ENCODE measurements at places on chromosomes 16 and 17.

DNA sequence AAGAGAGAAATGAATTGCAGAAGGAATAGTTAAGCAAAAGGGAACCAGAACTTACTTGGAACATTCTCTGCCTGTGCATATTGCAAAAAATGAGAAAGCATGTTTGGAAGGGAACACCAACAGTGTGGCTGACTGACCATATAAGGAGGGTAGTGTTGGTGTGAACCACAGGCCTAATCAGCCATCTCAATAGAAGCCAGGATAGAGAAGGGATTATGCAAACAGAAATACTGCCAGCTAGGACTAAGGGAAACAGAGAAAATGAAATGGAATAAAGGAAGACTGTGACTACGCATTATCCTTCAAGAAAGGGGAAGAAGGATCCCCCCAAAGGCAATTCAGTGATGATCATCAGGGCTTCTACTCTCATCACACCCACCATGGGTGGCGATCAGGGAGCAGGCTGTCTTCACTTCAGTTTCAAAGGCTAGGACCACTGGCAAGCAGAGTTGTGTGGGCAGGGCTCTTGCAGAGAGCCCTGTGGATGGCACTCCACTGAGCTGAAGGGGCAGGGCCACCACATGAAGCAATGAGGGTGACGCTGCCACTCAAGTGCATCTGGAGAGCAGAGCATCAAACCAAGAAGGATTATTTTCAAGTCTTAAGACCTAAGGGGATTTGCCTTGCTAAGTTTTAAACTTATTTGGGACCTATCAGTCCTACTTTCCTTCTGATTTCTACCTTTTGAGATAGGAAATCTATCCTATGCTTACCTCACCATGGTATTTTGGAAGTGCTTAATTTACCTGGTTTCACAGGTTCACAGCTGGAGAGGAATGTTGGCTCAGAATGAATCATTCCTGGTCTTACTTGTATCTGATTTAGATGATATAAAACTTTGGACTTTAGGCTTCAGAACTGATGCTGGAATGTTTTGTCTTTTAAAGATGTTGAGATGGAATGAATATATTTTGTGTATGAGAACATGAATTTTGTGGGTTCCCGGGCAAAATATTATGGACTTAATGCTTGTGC lies 140.5 kb downstream of the SSH2 start:
- no peak for DNase-seq

DNA sequence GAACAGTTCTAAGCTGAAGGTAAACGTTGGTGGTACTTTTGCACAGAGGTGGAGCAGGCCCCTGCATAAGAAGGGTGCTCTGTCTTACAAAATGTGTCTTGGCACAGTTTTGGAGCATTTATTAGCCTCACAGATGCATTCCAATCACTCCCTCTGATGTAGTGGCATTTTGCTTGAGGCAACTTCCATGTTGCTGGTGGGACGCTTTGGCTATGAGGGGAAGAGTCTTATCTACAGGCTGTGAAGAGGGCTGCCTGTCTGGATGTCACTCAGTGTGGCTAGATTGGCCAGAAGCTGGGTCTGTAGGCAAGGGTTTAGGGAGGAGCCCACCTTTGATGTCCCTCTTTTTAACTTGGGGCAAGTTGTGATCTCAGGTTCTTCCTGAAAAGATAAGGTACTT lies 2.6 kb upstream of the RARA start:
- no peak for DNase-seq

- no peak for DNase-seq
Observed at GRCh38 chr17:45895304-45895968, 1.1 kb downstream of the MAPT start.

DNA sequence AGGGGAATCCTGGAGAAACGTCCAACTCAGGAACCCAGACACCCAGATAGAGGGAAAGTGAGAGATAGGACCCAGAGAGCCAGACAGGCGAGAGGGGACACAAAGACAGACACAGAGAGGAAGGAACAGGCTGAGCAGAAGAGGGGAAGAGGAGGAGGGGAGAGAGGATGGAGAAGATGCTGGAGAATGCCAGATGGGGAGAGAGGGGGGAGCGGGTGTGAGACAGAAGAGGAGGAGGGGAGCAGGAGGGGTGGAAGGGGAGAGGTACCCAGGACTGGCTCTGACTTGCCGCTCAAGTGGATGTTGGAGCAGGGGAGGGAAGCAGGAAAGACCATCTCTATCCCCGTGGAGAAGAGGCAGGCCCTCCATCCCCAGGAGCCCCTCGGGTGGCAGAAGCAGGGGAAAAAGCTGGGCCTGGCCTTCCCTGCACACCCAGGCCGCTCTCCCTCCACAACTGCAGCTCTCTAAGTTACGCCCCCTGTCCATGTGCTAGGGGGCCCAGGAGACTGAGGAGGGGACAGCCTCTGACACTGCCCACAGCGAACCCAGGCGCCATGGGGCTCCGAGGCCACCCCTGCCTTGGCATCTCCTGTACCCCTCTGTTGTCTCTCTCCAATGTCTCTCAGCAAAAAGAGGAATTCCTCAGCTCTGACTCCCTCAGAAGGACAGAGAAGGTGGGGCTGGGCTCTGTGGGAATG lies 4.8 kb downstream of the PPP1R9B start:
- DNase-seq: no peak
